ENCODE measurements at places on chromosomes 12 and 14.
A peak's percentile ranks its signal among the peaks of the same experiment; 100 is the strongest.

GRCh38 chr12:43306066-43306465, 245.9 kb downstream of the ADAMTS20 start:
- DNase-seq, result no peak

- no peak for DNase-seq
Measured at GRCh38 chr12:61999311-61999710, 260.9 kb upstream of the USP15 start.

DNA sequence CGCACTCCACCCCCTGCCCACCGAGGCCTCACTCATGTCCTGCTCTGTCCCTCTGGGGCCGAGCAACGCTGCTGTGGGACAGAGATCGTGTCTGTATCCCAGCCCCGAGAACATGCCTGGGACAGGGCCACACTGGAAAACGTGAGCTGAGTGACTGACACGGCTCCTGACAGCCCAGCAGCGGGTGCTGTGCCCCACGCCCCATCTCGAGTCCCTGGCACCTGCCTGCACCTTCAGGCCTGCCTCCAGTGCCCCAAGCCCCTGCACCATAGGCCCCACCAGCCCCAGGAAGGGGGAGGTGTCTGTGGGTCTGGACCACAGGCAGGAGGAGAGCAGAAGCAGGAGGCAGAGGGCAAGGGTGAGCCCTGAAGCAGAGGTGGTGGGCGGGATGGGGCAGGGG, 34.6 kb upstream of the UBC start:
- no peak for DNase-seq

- no peak for DNase-seq
Measured at GRCh38 chr12:104741497-104742367, 216.4 kb downstream of the SLC41A2 start.

DNA sequence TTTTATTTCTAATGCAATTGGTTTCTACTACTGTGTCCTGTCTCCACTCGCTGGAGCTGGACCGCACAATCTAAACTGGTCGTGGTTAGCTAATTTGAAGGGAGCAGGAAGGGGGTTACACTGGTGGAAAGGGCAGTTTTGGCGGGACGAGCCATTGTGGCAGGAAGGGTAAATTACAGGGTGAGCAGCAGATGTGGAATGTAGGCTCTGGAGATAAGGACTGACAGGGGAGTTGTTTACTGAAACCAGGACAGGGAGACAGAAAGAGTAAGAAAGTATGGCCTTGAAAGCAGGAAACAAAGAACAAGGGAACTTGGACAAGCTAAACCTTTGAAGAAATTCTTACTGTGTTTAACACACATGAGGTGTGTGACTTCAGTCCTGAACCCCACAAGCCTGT, 147.8 kb downstream of the ATXN7L3B start:
- no peak for DNase-seq

GRCh38 chr12:12180136-12180535, 86.7 kb downstream of the LRP6 start:
- no peak for DNase-seq

GRCh38 chr14:34183478-34183877, 232.6 kb upstream of the EGLN3 start:
- DNase-seq, result no peak

- DNase-seq, result no peak
Measured at GRCh38 chr12:47277972-47278448, 198.3 kb upstream of the AMIGO2 start.

- no peak for DNase-seq
Measured at GRCh38 chr12:56110571-56110970, 5.9 kb upstream of the RPL41 start.

DNA sequence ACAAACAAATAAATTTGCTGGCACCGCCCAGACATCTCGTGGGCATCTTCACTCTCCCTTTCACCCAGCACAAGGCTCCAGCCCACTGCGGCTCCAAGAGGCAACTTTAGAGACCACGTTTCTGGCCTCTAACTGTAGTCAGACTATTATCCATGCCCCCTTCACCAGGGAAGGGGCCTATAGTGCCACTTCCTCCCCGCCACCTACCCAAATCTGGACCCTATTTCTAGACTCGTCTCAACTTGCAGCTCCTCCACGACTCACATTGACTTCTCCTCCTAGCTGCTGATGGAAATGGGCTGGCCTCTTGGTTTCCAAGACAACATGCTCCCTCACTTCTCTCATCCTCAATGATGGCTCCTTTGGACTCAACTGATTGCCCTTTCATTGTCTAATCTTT, 12.3 kb downstream of the KRT1 start:
- no peak for DNase-seq

DNA sequence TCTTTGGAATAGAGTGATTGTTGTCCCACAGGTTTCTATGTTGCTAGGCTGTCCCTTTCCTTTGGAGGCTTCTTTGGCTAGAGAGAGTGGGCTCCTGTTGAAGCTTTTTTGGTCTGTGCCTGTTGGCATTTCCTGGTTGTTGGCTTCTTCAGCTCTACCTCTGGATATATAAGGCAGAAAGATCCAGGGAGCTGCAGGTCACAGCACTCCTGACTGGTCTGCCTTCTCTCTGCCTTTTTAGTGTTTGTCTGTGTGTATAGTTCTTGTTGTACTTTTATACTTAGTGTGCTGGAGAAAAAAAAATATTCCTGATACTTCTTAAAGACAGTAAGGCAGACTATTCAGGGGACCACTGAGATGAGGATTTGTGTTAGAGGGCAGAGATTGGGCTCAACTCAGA, 202.7 kb downstream of the FBXL14 start:
- DNase-seq, result no peak

- peak; percentile 80 for DNase-seq
Measured at GRCh38 chr12:125533434-125534029, 468.3 kb downstream of the AACS start.

DNA sequence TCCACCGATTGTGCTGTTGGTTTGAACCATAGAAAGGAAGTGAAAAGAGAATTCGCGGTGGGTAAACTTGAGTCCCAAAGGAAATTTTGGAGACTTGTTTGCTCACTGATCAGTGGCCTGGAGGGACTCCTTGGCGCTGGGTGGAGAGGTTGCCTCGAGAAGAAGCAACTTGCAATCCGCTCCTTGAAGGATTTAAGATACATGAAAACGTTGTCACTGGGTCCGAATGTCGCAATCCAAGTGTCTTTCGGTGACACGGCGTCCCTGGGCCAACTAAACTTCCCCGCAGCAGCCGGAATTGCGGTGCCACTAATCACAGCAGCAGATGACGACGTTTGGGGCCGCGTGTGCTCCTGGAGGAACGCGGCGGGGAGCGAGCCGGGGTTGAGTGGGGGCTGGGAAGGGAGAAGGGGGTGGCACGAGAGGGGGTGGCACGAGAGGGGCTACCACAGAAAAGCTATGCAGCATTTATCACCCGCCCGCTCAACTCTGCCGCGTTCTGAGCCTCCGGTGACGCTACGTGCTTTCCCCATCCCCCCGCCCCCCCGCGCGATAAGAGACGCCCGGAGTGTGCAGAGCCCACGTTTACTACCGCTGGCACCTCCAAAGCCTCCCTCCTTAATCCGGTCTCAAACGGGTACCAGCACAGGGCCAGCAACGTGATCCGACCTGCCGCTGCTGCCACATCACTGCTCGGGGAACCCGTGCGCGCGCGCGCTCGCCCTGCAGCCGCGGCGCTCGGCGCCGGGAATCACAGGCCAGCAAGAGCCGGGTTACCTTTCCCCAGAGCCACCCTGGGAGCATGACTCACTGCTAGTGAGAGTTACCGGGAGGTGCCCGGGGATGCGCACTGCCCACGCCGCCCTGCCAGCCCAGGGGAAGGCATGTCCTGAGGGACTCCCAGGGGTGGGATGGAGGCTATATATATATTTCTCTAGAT, 833 bp upstream of the BHLHE41 start:
- peak; percentile 79 for DNase-seq

GRCh38 chr12:82430541-82431145, 72.3 kb downstream of the METTL25 start:
- DNase-seq, result no peak

- DNase-seq, result peak; percentile 27
Measured at GRCh38 chr12:49987625-49988303, 15.0 kb downstream of the AQP6 start.

- DNase-seq, result no peak
Measured at GRCh38 chr12:31342286-31342685, 16.3 kb upstream of the SINHCAF start.

- DNase-seq, result no peak
Measured at GRCh38 chr12:96375170-96375569, 25.1 kb downstream of the CDK17 start.

DNA sequence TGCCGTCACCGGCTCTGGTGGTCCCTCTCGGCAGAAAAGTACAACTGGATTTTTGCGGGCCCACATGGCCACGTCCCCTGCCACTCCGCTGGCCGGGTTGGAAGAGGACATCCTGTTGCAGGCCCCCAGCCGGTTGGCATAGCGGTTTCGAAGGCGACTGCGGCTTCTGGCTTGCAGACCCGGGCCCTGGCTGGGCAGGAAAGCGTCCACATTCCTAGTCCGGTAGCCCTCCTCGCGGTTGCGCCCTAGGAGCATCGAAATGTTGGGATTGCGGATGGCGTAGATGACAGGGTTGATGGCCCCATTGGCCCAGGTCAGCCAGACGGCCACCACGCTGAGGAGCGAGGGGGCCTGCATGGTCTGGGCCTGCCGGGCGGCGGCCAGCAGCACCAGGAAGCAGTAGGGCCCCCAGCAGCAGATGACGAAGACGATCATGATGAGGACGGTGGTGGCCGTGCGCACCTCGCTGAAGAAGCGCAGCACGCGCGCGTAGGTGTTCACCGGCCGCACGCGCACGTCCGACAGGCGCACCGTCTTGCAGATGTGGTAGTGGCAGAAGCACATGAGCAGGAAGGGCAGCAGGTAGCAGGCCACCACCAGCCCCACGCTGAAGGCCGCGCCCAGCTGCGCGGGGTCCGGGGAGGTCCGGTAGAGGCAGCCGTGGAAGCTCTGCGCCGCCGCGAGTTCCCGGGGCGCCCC, 1.2 kb downstream of the GPR135 start:
- DNase-seq, result no peak

- no peak for DNase-seq
Measured at GRCh38 chr12:63093711-63094110, 57.3 kb downstream of the AVPR1A start.

- no peak for DNase-seq
Measured at GRCh38 chr12:132765361-132765760, 3.7 kb upstream of the ANKLE2 start.

- no peak for DNase-seq
Measured at GRCh38 chr12:91316907-91317269, 134.3 kb upstream of the DCN start.

- DNase-seq, result no peak
Measured at GRCh38 chr14:104373055-104373854, 206.3 kb upstream of the C14orf180 start.
